ENCODE measurements at places on chromosomes 7 and 10. TPM values are rescaled to one million over a fixed set of nuclear protein-coding genes. Genes with fewer than 3 reads are reported as not detected.

- no peak for DNase-seq
These were observed 21.5 kb downstream of the ASB13 start for GRCh38 chr10:5644930-5645329.

GRCh38 chr7:88758381-88759229, 895 bp upstream of the ZNF804B start:
- DNase-seq = peak; percentile 56

DNA sequence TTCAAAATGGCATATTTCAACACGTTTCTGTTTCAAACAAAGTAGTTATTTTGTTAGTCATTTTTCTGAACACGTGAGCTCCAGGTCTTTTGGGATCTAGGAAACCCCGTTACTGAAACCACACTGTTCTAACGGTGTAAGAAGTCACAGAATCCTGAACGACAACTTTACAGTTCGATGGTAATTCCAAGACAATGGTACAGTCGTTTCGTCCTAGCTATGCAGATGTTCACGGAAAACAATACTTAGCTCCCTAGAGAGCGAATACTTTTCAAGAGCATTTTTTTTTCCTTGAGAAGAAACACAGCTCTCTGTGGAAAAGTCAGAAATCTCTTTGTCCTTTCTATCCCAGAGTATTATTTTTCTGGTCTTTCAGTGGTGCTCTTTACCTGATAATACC, 254.1 kb downstream of the ADARB2 start:
- no peak for DNase-seq

DNA sequence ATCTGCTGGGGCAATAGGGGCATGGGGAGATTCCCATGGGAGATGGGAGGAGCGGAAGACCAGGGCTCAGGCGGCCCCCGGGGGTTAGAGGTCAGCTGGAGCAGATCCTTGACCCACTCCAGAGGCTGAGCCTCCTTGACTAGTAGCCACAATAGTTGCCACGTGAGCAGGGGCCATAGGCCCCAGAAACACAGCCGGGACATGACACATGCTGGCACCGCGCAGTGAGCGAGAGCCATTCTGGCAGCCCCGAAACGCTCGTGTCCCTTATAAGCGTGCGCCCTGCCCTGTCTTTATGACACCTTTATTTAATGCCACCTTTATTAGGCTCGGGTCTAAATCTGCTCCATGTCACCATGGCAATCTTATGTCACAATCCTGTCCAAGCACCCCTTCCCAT, 11.0 kb upstream of the ACBD5 start:
- no peak for DNase-seq

Gene ACSM6
- not detected for total RNA-seq

GRCh38 chr7:156781972-156782371, 111.0 kb downstream of the LMBR1 start:
- DNase-seq = no peak

GRCh38 chr10:79984851-79985250, 35.9 kb upstream of the SFTPD start:
- DNase-seq = no peak

GRCh38 chr7:44136731-44137130, 4.4 kb downstream of the MYL7 start:
- DNase-seq = no peak

Gene TDRD1
- 0.16 TPM for total RNA-seq

Gene TAC1
- 0.28 TPM for total RNA-seq

DNA sequence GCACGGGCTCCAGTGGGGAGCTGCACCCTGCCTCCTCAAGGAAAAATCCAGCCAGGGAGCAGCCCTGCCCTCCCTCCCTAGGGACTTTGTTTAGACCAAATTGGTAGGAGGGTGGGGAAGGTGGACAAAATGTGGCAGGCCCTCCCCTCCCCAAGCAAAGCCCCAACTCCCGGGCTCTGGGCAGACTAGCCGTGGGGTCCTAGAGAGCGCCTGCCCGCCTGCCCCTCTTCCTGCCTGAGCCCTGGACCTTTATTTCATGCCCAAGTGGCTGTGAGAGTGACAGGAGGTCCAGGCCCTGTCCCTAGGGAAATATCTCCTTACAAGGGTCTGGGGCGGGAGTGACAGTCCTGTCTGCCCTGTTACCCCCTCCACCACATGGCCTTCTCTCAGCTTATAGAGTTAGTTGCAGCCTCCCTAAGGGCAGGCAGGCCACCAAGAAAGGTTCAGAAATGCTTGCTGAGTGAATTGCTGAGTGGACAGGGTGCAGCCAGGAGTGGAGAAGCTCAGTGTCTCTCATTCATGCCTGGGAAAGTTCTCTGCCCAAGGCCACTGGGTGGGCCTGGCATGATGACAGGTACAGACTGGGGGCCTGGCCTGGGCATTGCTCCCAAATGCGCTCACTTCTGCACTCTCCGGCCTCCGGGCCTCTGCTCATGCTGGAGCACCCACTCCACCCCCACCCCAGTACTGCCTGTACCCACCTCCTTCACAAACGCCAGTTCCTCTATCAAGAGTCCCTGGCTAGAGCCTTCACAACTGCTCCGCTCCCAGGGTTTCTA, 25.2 kb downstream of the DNAJB12 start:
- DNase-seq = peak; percentile 68

- no peak for DNase-seq
These were observed 227.2 kb upstream of the FAM3C start for GRCh38 chr7:121623130-121623872.

DNA sequence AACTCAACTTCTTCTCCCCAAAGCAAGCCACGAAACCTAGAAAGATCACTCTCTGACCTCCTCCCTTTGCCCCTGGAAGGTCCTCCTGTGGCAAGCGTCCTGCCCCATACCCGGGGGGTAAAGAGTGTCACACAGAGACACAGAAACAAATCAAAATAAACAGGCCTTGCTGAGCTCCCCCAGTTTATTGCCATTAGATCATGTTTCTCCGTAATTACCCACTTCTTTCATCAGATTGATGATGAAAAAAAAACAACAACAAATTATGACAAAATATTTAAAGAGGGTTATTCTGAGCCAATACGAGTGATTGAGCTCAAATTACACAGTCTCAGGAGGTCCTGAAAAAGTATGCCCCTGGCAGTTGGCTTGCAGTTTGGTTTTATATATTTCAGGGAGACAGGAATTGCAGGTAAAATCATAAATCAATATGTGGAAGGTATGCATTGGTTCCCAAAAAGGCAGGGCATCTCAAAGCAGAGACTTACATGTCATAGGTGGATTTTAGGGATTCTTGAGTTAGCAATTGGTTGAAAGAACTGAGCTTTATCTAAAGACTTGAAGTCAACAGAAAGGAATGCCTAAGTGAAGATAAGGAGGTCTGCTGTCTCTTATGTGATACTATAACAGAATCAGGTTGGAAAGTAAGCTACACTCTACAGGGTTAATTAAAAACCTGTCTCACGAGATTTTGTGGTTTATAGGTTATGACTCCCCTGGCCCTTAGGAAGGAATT, 86.2 kb downstream of the APBB1IP start:
- DNase-seq = no peak

Gene LIPN
- not detected for total RNA-seq

DNA sequence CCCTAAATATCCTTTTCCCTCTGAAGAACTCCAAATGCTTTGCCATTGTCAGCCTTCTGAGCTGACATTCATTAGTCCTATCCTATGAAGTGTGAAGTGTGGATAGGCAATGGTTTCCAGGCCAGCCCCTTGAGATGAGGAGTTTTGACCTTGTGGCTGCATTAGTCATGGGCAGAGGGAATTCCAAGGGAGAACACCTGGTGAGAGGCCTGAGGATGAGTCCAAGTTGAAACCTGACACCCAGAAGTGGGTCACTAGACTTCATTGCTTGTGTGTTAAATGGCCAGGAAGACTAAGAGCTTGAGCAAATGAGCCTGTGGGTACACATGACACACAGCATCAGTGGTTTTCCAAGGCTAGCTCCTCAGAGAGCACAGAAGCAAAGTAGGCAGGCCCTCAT, 260.8 kb downstream of the SKAP2 start:
- DNase-seq = no peak

Gene CLRN3
- not detected for total RNA-seq

Gene DUSP5
- 79.9 TPM for total RNA-seq

DNA sequence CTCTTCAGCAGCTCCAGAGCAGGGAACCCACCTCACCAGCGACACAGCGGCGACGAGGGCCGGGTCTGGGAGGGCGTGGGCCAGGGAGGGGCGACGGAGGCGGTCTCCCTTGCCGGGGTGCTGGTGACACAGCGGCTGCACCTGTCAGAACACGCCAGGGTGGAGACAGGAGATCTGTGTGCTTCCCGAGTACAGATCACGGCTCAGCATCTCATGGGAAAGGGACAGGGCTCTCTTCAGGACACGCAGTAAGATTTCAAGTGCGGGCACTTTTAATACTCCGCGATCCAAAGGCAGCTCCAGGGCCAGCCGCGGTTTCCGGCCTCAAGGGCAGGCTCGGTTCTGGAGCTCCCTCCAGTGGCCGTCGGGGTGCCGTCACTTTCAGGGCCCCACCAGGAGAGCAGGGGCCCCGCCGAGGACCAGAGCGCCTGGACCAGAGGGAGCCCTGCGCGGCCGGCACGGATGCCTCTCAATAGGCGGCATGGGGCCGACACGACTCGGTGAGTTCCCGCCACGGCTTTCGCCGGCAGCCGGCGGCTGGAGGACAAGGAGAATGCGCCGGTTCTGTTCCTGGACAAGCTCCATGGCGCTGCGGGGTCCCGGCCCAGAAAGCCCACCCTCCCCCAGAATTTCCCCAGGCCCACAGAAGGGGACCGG, 21.4 kb downstream of the GPR146 start:
- peak; percentile 96 for DNase-seq

- no peak for DNase-seq
These were observed 133.6 kb downstream of the CALN1 start for GRCh38 chr7:72278550-72278949.

Gene METTL27
- 1.3 TPM for total RNA-seq

Gene KEL
- total RNA-seq = 0.37 TPM

GRCh38 chr7:156232931-156233705, 407.5 kb upstream of the RNF32 start:
- DNase-seq = no peak

Gene CNTNAP2
- total RNA-seq = not detected

DNA sequence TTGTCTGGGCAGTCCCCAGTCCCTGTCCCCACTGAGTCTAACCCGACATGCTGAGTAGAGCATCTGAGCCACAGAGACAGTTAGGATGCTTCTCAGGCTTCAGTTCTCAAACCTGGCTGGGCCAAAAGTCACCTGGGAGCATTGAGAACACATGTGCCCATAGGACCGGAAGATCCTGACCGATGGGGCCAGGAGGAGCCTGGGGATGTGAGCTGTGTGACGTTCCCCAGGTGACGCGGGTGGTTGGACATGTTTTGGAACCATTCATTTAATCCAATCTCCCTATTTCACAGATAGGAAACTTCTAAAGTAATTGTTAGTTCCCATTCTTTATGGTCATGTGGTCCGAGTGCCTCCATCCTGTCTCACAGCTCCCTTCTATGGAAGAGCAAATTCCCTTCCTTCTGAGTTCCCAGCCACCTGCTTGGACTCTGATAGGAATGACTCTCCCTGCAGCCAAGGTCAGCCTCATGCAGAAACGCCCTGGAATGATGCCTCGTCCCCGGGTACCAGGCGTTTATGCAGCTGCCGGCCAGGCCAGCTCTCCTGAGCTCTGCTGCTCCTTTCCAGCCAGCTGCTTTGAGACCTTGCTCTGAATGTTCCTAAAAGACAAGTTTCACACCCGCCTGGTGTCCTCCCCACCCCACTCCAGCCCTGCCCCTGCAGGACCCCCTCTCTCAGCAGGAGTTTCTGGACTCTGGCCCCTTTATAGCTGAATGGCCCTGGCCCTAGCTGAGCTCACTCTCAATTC, 166.5 kb upstream of the RHEB start:
- no peak for DNase-seq

DNA sequence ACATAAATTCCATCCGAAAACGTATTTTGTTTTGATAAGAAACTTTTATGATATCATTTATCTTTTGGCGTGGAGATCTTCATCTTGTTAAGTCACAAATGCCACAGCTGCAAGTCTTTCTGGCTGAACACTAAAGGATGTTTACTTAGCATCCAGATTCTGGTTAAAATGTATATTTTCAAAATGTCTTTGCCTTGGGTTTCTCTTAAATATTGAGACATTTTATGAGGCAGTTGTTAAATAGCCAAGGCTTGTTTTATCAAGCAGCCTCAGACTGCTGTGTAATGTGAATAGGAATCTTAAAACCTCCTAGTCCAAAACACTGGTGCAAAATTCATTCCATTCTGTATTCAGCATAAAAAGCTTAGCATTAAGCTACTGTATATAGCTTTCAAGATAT, 136.3 kb upstream of the FZD1 start:
- DNase-seq = no peak

DNA sequence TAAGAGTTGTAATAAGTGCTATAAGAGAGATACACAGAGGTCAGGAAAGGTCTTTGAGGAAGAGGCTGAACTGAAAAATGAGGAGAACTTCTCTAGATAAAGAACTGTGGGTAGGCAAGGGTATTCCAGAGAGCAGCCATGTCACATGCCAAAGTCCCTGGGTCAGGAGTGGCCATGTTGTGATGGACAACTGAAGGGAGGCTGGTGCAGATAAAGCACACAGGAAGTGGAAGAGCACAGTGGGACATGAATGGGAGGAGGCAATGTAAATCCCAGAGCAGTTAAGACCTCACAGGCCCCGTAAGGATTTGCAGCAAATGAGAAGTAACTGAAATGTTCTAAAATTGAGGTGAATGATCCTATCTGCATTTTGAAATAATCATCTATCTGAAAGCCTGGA, 37.2 kb downstream of the IMMP2L start:
- no peak for DNase-seq

- DNase-seq = no peak
These were observed 20.0 kb downstream of the CYP17A1 start for GRCh38 chr10:102817175-102817574.

Gene VPS50
- 14.7 TPM for total RNA-seq

DNA sequence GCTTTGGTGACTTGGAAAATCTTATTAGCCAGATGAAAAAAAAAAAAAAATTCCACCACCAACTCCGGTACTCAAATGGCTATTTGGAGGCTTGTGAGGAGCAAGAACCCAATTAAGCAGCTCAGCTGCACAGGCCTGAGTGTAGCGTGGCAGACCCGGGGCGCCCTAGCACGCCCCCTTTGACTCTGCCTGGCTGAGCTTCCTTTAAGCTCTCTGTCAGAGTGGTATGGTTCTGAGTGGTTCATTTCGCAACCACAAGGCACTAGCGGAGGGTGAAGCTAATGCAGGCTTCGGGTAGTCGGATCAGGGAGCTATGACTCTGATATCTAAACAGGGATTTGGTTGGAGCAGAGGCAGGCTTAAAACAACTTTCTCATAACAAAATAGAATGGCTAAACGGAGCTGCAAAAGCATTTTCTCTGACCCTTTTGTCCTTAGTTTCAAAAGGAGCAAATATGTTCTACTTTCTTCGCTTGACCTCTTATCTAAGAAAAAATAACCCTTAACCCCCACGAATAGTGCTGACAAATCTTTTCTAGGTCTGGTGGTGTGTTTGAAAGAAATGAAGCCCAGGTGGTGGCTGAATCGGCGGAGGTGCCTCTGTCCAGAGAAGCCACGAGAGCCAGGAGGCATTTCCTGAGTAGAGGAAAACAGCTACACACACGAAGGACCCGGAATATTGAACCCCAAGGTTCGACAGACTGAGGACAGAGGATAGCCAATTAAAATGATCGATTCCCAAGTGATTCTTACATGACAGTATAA, 285.4 kb upstream of the GLI3 start:
- no peak for DNase-seq

All from activated CD4-positive, alpha-beta T cell treated with anti-CD3 and anti-CD28 coated beads, Interleukin-2, amount 10 ng/mL, durations not matched to agents 24 days and 14 days (primary cell).